ENCODE measurements at places on chromosomes 12 and 14. TPM values are rescaled to one million over a fixed set of nuclear protein-coding genes. Genes with fewer than 3 reads are reported as not detected.

The WSCD2 gene
- not detected for total RNA-seq

The ATP23 gene
- total RNA-seq = 3.9 TPM

The PMEL gene
- 7.1 TPM for total RNA-seq

The GNG2 gene
- total RNA-seq = not detected

The RHEBL1 gene
- total RNA-seq = not detected

The HOXC13 gene
- total RNA-seq = 0.11 TPM

The ERH gene
- total RNA-seq = 112 TPM

The CLECL1 gene
- not detected for total RNA-seq
